ENCODE measurements at places on chromosomes 5 and 9.
A peak's percentile ranks its signal among the peaks of the same experiment; 100 is the strongest.

GRCh38 chr5:73437101-73437776 is 11.3 kb downstream of the FOXD1 start:
- no peak for DNase-seq

DNA sequence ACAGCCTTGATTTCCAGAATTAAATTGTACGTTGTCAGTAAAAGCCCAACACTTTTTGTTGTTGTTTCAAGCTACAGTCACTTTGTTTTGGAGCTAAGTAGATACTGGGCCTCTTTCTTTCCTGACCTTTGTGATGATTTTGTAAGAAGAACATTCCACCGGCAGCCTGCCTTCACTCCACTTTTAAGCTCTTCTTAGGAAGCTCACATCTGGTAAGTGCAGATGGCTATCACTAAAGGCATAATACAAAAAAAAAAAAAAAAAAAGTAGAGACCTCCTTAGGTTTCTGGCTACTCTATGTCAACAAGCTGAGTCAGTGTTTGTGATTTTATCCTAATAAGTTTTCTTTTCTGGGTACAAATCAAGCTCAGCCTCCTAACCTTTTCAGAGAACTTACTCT is 1922.1 kb upstream of the WWC1 start:
- DNase-seq: no peak

DNA sequence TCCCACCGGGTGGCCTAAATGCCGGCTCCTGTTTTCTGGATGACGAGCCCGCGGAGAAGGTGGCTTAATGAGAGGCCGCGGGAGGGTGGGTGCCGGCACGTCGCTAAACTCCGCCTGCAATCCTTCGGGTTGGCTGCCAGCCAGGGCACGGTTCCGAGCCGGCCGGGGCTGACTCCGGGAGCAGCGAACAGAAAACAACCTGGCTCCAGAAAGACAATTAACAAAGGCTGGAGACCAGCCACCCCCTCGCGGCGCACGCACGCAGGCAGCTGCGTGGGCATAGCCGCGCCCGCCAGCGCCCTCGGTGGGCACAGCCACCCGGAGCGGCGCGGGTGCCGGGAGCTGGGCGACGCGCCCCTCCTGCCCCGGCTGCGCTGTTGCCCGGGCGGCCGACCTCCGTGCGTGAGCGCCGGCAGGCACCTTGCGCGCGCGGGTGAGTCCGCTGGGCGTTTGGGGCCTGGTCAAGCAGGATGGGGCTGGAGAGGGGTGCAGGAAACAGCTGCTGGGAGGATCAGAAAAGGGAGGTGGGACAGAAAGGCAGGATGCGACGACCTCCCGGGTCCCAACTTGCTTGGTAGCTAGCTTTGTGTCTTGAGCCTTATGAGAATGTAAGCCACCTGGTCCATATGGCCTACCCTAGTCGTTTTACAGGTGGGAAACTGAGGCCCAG is at the start of gene ARHGEF37:
ARHGEF37 (plus strand) TSS at position 307 of the 670 bp plus-strand sequence. CDS start 16,272 bp downstream, outside the sequence.
- DNase-seq: peak; percentile 68

- no peak for DNase-seq
Observed at GRCh38 chr5:39219437-39219836, at the start of gene FYB1. Gene FYB1, minus strand, starts transcription at chr5:39219563. Its CDS starts 16,603 bp downstream, at chr5:39202960.

DNA sequence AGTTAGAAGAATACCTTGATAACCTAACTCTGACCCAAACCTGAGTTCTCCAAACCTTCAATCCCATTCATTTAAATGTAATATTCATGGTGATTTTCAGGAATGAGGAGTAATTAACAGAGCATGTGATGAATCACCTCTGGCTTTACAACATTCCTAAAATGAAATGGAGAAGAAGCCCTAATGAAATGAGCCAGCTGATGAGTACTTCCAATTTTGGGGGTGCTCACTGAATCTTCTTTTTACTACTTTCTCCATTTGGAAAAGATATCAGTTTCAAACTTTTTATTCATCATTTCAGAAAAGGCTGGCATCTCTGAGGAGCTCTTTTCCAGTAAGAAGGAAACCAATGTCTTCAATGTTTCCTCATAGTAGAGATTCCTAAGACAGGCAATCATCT is 2.9 kb upstream of the SPINK5 start:
- no peak for DNase-seq

- DNase-seq: no peak
Observed at GRCh38 chr5:168366116-168366515, 74.7 kb downstream of the WWC1 start.

DNA sequence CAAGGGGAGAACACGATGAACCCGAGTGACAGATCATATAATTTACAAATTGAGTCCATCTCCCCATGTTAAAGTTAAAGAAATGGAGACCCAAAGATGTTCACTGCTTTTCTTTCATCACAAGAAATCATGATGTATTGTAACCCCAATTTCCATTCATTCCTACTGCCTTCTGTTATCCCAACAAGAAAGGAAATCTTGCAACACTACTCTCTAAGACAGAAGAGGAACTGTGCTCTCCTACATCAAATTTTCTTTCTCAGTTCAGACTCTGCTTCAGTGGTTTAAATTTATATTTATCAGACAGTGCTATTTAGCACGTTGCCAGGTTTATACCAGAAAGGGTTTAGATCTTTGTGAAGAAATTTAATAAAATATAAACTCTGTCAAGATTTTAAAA is 83.8 kb upstream of the RASA1 start:
- DNase-seq: no peak

DNA sequence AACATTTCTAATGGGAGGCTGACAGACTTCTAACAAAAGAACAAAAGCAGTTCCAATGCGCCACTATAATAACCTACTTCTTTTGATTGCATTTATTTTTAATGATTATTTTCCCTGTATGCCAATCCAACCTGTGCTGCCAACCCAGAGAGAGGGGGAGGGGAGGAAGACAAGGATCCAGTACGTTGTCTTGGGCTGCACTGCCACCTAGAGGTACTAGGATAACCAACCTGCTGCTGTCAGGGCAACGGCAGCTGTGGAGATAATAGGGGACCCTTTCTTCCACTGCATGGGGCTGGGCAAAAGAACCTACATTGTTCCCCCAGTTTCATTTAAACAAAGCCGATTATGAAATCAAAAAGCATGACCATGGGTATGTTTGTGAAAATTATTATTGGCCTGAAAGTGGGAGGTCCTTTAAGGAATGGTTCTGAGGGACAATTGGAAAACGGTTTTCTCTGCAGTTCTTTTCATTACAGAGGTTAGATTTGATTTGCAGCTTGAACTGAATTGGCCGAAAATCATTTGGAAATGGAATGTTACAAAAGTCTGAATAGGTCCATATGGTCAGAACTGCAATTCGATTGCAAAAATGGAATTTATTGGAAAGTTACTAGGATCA is 101.3 kb downstream of the RASEF start:
- DNase-seq: peak; percentile 73

- peak; percentile 59 for DNase-seq
Observed at GRCh38 chr9:96014078-96014477, 138.6 kb downstream of the ERCC6L2 start.

DNA sequence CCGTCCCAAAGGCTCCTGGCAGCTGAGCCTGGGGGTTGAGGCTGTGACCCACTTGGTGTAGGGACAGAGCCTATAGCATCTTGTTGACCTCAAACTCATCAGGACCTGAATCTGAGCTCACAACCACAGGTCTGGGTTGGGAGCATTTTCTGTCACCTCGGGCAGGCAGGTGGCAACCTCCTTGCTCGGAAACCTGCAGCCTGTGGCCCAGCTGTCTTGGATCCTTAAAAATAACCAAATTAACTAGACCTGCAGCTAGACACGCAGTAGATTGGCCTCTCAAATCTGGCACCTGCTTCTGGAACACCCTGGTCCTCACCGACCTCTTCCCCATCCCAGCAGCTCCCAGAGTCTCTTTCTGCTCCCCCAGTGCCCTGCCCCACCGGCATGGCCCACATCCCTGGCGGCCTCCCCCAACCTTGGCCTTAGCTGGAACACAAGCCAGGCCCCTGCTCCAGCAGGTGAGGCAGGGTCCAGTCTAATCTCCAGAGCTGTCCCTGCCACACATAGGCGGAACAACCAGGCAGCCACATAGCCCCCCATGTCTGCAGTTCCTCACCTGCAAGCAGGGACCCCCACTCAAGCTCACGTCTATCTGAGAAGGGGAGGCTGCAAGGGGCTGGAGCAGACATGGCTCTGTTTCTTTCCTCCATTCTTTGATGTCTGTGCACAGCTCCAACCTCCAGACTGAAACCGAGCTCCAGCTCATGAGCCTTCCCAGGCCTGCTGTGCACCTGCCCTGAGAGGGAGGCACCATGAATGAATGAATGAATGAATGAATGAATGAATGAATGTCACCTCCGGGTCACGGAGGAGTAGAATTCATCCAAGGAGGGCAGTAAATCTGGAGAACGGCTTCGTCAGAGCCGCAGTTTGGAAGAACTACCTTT is 28.3 kb downstream of the PAEP start:
- no peak for DNase-seq

DNA sequence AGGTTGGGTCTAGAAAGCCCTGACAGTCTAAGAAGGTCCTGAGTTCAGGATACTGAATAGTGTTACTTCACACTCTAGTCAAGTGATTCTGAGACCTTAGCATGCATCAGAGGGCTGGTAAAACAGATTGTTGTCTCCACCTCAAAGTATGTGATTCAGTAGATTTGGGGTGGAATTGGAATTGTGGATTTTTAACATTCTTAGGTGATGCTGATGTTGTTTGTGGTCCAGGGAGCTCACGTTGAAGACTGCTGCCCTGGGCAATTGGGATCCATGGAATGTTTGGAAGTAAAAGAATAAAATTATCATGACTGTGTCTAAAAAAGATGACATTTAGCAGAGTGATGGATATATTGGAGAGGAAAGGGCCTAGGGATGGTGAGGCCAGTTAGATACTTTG is 75.6 kb downstream of the VCAN start:
- no peak for DNase-seq

DNA sequence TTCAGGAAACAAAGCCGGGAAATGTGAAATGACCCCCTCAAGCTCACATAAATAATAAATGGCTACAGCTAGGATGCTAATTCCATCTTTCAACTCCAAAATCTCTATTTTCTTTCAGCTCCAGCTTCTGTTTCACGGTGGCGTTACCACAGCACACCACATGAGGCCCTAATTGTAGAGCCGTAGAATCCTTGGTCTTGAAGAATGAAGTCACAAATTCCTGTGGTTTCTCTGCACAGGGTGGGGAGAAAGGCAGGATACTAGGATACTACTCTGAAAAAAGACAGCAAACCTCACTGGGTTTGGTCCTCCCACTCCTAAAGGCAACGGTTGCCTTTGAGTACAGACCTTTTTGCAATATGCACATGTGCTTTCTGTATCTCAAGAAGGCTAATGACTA is 13.9 kb upstream of the RARS1 start:
- no peak for DNase-seq

- no peak for DNase-seq
Observed at GRCh38 chr9:29773676-29774075, 2200.4 kb upstream of the C9orf72 start.

- peak; percentile 36 for DNase-seq
Observed at GRCh38 chr5:139385061-139386049, 2.3 kb upstream of the SLC23A1 start.

DNA sequence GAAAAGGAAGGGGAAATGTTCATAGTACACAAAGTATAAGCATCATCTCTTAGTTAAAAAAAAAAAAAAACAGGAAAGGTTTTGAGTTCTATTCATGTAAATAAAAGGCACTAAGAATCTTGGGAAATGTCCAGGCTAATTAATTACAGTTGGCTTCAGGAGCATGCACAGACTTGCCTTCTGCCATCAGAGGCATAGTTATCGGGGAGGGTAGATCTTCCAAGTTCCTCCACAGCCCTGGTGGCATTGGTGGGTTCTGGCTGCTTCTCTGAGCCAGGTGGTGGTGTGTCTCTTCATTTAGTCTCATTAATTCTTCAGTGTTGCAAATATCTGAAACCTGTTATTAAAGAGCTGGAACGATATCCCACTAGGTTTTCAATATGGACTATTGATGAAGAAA is 85.2 kb downstream of the TMEM252 start:
- no peak for DNase-seq

- no peak for DNase-seq
Observed at GRCh38 chr9:37030611-37030939, 3.5 kb downstream of the PAX5 start.

- no peak for DNase-seq
Observed at GRCh38 chr5:132416306-132417009, 46.9 kb downstream of the SLC22A5 start.

GRCh38 chr9:70539001-70539400 is 124.5 kb upstream of the KLF9 start:
- DNase-seq: no peak

GRCh38 chr5:74192606-74193299 is 447.8 kb downstream of the ENC1 start:
- no peak for DNase-seq

GRCh38 chr5:1137567-1138444 is 25.9 kb upstream of the SLC12A7 start:
- DNase-seq: peak; percentile 33

- DNase-seq: no peak
Observed at GRCh38 chr9:136723989-136724388, 11.6 kb downstream of the DIPK1B start.

DNA sequence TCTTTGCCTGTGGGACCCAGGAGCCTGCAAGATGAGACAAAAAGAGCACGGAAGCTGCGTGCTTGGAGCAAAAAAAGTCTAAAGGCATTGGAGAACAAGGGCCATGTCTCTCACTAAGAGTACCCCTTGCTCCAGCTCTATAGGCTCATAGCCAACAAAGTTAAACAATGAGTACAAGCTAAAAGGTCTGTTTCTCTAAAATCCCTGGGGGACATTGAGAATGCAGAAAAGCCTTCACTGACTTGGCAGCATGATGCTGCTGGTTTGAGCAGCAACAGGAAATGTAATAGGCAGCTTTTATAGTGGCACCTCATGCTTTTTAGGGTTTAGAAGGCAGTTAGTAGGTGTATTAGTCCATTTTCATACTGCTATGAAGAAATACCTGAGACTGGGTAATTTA is 287.5 kb downstream of the SMARCA2 start:
- no peak for DNase-seq

GRCh38 chr5:144102361-144102760 is 68.1 kb downstream of the YIPF5 start:
- no peak for DNase-seq
